ENCODE measurements at places on chromosomes 1 and 21.

- peak; percentile 56 for DNase-seq
Observed at GRCh38 chr1:109624201-109625010, 4.8 kb downstream of the AMPD2 start.

GRCh38 chr1:41713557-41714327 lies 205.0 kb downstream of the HIVEP3 start:
- DNase-seq, result no peak

DNA sequence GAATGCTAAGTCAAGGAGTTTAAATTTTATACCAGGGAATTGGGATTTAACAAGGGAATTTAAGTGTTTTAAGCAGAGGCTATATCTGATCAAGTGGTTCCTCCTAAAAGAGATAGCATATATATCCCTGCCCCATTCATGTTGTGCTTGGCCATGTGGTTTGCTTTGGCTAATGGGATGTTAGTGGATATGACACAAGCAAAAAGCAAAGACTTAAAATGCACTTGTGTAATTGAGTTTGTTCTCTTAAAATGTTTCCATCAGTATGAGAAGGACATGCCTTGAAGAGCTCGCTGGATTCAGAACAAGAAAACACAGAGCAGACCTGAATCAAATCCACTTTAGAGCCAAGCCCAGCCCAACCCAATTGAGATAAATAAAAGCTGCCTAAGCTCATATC lies 22.4 kb downstream of the C1orf87 start:
- DNase-seq, result no peak

DNA sequence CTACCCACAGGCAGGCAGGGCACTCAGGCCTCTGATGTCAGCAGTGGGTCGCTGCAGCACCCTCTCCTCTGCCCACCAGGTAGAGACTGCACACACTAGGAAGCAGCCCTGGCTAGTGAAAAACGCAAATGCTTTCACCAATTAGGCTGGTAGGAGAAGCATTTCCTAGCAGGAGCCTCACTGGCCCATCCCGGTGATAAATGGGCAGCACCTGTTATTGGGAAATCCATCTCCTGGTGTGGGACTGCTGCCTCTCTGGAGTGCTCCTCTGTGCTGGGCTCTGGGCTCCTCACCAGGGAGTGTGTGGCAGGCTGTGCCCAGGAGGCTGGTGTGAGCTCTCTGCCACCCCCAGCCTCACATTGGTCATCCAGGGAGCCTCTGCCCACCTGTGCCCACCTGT lies 28.6 kb downstream of the LRP8 start:
- DNase-seq, result no peak

- DNase-seq, result no peak
Observed at GRCh38 chr1:167864392-167865032, 49.4 kb downstream of the ADCY10 start.

- DNase-seq, result no peak
Observed at GRCh38 chr21:41923631-41924367, 30.0 kb downstream of the C2CD2 start.

GRCh38 chr1:25560001-25560400 lies 16.6 kb downstream of the LDLRAP1 start:
- no peak for DNase-seq
